Hematopoietic multipotent progenitor cell treated with erythropoietin and hydrocortisone succinate and interleukin-3 and kit ligand, for 6 days (in vitro differentiated cells): ENCODE measurements at places on chromosomes 11 and 22.

DNA sequence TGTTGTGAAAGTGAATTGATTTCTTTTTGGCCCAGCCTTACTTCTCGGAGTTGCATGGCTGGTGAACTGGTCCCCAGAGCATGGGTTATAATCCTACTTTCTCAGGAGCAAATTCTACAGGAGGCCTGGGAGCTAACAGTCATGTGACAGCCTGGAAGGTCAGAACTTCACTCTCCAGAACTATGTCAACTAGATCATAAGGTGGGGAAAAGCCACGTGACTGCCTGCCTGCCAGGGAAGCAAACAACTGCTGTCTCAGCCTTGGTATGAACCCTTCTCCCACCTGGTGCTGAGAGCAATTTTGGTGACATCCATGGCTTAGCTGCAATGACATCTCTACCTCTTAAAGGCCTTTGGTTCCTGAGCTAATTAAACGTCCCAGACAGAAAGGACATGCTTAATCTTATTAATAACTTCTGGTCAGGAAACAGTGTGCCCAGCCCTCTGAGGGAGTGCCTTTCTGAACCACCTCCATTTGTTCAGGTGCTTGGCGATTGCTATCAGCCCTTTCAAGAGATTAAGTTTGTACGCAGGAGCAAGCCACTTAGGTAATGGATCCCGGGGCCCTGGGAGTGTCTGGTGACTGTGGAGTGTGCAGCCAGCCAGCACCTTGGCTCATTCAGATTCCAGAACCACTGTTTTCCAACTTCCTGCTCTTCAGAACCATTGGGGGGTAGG, 1.4 kb upstream of the CREB3L1 start:
- no peak for DNase-seq

DNA sequence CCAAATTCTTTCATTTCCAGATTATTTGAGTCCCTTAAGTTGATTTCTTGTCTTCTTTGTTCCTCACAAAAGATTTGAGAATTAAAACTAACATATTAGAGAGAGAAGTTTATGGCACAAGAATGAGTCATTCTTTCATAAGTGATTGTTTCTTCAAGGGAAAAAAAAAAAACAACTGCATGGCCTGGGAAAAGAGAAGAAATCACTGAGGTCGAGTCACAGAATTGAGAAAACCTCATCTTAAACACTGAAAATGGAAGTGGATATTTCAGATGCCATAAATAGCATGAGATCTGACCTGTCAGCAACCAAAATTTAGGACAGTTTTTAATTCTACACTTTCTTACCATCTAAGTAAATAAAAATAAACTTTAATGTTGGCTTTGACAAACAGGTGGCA, 87.2 kb downstream of the CWF19L2 start:
- no peak for DNase-seq

DNA sequence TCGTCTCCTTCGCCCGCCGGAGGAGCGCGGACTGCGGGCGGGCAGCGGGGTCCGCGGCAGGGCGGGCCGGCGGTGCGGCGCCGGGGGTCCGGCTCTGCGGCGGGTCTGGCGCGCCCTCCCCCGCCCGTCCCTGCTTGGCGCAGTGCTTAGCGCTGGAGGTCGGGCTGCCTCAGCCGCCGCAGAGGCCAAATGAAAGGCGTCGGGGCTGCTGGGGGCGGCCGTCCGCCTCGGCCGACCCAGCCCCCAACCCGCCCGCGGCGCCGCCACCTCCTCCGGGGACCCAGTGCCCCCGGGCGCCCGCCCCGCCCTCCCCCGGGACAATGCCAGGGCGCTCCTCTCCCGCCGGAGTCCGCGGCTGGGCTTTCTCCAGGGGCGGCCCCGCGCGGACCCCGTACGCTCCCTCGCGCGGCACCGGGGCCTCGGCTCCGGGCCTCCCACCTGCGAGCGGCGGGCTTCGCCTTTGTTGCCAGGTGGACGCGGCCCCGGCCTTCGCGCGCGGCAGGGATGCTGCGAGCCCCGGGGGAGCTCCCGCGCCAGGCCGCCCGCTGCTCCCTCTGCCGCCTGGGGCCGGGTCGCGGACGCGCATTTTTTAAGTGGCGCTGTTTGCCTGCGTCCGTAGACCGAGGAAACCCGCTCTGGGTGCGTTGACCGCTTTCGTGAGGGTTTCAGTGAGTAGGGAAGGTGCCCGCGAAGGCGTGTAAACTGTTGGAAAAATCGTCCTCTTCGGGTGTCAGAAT, 583 bp downstream of the APLP2 start:
- DNase-seq, result peak; percentile 55

GRCh38 chr11:45322111-45322705, 36.1 kb upstream of the SYT13 start:
- no peak for DNase-seq

DNA sequence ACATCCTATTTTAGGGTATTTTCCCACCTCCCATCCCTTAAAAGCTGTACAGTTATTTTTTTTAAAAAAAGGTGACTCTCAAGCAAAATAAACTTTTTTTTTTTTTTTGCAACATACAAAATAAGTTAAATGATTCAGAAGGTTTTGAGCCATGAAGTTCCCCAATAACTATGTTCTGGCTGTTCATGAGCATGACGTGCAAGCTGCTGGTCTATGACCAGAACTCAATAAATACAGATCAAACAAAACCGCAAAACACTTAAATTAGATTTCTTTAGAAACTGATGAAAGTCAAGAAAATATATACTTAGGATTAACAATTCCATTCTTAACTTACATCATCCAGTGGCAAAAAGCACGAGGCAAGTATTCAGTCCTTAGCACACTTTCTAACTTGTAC, 24.1 kb upstream of the CLNS1A start:
- DNase-seq, result no peak

DNA sequence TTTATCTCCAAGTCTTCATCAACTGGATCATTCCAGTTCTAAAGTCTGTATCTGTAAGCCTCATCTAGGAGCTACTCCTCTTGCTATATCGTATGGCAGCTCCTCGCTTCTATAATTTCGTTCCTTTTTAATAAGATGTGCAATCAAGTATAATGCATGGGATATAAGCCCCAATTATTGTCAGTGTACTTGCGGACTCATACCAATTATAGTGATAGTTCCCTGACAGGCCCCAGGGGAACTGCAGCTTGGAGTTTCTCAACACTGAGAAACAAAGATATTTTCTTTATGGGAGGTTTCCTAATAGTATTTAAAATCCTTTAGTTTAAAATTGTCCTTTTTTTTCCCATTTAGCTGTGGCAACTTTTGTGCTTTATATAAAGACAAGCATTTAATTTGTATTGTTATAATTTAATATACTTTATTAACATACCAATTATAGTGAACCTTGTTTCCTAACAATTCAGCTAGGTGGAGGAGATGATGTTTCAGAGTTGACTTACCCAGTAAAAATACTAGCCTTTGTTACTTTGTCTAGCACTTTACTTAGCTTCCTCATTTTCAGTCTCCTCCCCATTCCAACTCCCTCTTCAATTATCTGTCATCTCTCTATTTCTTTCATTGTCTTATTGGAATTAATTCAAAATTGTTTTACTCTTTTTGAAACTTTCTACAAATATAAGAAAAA, 25.3 kb upstream of the DDX17 start:
- peak; percentile 48 for DNase-seq

- DNase-seq, result peak; percentile 56
These were observed 30.0 kb upstream of the FAR1 start for GRCh38 chr11:13638422-13638821.

DNA sequence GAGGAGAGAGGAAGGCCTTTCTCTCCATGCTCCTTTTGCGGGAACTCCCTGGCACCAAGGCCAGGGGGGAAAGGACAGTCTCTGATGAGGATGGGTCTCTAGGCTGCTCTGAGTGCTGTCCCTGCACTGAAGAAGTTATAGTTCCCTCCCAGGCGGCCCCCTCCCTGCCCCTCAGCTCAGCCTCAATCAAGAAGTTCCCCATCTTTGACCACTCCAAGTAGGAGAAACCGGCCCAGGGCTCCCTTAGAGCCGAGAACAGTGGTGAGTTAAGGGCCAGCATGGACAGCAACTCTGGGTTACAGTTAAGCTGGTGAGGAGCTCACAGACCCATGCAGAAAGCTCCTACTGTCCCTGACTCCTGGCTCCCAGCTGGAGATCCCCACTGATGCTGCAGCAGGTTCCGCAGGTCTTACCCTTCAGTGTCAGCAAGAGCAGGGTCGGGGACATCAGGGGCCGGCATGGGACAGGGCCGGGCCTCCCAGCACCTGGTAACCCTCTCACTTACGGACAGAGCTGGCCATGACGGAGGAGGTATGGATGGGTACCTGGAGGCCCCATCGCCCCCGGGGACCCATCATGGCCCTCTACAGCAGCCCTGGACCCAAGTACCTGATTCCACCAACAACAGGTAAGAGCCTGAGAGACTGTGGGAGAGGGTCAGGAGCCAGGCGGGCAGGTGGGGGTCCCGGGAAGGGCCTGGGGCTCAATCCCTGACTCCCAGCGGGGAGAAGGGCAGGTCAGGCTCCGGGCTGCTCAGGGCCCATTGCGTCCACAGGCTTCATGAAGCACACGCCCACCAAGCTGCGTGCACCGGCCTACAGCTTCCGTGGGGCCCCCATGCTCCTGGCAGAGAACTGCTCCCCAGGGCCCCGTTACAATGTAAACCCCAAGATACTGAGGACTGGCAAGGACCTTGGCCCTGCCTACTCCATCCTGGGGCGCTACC, 4.2 kb downstream of the SCGB1C1 start:
- no peak for DNase-seq

DNA sequence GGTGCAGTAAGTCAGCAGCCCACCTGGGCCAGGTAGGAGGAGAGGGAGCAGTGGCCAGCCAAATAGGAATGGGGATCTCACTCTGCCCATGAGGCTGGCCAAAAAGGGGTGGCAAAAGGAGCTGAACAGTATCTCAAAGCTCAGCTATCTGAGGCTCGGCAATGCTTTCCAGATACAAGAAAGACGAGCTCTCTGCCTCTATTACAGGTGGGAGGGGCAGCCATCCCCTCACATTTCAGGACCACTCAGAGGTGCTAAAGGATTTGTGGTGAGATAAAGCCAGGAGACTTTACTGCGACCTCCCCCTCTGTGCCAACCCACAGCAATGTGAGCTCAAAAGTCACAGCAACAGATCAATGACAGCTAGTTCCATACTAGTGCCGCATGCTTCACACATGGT, 42.1 kb upstream of the GALNT18 start:
- DNase-seq, result no peak

DNA sequence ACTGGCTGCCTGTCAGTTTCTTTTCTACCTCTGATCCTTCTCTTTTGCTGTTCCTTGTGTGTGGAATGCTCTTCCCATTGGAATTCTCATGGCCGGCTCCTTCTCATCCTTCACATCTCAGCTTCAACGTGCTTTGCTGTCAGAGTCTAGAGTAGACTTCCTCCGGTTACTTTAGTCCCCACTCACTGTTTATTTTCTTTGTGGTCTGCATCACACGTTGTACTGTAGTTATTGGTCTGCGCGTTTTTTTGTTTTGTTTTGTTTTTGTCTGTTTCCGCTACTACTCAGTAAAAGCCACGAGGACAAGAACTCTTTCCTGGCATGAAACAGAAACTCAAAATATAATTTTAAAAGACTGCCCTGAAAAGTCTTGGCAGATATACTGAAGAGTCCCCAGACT, 121.3 kb upstream of the SEZ6L start:
- DNase-seq, result no peak

GRCh38 chr11:18611196-18611595, 11.6 kb downstream of the MISFA start:
- no peak for DNase-seq

DNA sequence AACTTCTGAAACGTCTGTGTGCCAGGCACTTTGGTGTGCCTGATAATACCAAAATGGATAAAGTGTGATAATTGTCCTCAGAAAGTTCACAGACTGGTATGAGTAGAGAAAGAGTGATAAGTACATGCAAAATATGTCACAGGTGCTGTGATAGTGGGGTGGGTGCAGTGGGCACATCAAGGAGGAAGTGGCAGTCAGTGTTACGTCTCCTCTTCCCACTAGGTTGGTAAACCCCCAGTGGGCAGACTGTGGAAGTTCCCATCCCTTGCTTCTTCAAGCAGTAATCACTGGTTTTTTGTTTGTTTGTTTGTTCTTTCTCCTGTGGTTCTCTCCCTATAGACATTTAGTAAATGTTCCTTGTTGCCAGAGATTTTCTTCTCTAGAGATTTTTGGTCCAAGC, 5.4 kb downstream of the RNF121 start:
- DNase-seq, result peak; percentile 49

DNA sequence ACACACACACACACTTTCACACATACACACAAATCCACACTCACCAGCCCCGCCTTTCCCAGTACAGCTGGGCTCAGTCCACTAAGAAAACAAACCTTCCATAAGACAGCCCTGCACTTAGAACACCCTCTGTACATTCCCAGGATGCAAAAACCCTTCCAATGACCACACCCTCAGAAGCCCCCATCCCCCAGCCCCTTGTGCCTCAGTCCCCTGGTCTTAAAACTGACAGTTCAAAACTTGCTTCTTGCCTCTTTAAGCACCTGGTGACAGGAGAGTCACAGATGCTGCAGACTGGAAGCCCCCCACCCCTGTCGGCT, 23.0 kb downstream of the APLNR start:
- no peak for DNase-seq
